Omental fat pad (tissue), 4 donors: ENCODE measurements at places on chromosomes 1 and 21.

- no peak for DNase-seq
Measured at GRCh38 chr1:9774712-9775679, 48.8 kb downstream of the CLSTN1 start.

GRCh38 chr1:236303675-236304074 lies 21.9 kb upstream of the ERO1B start:
- DNase-seq = no peak

GRCh38 chr1:185650602-185651230 lies 83.5 kb upstream of the HMCN1 start:
- DNase-seq = no peak

GRCh38 chr1:230284891-230285290 lies 141.2 kb downstream of the PGBD5 start:
- DNase-seq = no peak

- DNase-seq = no peak
Measured at GRCh38 chr1:94095744-94096469, 25.0 kb downstream of the ABCA4 start.

- no peak for DNase-seq
Measured at GRCh38 chr1:194227161-194227560, 1040.7 kb upstream of the B3GALT2 start.

- DNase-seq = no peak
Measured at GRCh38 chr21:35825370-35826353, 234.7 kb downstream of the SETD4 start.

DNA sequence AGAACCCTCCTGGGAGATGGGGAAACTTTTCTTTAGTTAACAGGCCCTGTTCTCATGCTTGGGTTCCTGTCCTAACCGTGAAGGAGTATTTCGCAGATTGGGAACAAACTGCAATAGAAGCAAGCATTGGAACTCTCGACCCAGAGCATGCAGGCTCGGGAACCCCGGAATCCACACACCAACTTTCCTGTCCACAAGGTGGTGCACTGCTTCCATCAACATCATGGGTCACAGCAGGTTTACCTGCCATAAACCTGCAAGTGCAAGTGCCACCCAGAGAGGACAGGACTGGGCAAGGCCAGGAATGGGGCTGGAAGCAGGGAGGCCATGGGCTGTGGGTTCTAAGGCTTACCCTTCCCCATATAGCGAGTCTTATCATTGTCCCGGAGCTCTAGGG lies 6.9 kb downstream of the ENO1 start:
- DNase-seq = no peak

- DNase-seq = no peak
Measured at GRCh38 chr1:38004284-38005108, 818 bp downstream of the FHL3 start.

- no peak for DNase-seq
Measured at GRCh38 chr1:160114085-160114484, 1.5 kb upstream of the ATP1A2 start.

DNA sequence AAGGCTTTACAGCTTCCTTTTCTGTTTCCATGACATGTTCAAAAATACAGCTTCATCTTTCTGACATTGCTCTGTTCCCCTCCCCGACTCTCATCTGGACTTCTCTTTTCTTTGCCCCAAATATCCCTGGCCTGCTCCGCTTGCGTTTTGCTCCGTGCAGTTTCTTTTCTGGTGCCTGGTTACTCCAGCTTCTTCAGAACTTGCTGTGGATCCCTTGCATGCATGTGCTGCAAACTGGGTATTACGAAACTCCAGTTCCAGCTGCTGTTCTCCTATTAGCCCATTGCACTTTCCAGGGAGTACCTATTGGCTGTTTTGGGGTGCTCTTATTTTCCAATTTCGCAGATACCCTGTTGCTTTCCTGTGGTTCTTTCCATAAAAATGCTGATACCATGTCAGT lies 9.9 kb upstream of the NDC1 start:
- DNase-seq = no peak

- DNase-seq = no peak
Measured at GRCh38 chr1:243465738-243466137, 209.9 kb downstream of the SDCCAG8 start.

- no peak for DNase-seq
Measured at GRCh38 chr1:30930631-30931173, 22.1 kb upstream of the SDC3 start.

GRCh38 chr1:171828794-171829193 lies 12.5 kb upstream of the DNM3 start:
- DNase-seq = no peak
